Hematopoietic multipotent progenitor cell treated with erythropoietin and hydrocortisone succinate and interleukin-3 and kit ligand, for 15 days (in vitro differentiated cells): ENCODE measurements at places on chromosomes 13 and 19.

- no peak for DNase-seq
Observed at GRCh38 chr19:43759515-43759914, 4.8 kb upstream of the SMG9 start.

DNA sequence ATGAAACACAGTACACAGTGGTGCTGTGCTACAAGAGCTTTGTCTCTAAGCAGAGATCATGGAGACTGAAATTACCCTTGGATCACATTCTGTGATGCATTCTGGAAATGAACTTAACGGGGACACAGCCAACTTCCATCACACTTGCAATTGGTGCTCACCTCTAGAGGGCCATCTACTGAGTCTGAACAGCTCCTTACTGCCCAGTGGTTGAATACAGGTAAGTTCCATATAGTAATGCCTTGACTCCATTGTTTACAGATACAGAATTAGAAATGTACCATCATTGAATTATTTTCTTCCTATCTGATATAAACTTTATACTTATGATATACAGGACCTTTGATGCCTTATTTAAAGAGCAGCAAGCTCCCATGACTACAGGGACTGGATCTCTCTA is 686.4 kb downstream of the PCDH9 start:
- no peak for DNase-seq

DNA sequence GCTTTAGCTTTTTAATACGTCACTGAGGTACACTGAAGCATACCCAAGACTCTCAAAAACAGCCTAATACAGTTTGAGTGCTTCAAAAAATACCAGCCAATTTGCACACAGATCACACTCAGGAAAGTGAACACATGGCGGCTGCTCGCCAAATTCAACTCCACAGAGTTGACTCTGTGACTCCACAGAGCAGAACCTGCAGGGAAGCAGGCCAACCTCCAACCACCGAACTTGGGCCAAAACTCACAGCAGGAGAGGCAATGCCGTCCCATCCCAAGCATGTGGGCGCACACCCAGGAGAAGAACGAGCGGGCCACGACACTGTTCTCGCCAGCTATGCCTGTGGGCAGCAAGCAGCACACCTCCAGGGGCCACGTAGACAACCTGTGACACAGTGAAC is 21.1 kb downstream of the ELL start:
- DNase-seq = no peak

GRCh38 chr13:32409561-32410421 is 18.1 kb downstream of the N4BP2L1 start:
- DNase-seq = no peak

DNA sequence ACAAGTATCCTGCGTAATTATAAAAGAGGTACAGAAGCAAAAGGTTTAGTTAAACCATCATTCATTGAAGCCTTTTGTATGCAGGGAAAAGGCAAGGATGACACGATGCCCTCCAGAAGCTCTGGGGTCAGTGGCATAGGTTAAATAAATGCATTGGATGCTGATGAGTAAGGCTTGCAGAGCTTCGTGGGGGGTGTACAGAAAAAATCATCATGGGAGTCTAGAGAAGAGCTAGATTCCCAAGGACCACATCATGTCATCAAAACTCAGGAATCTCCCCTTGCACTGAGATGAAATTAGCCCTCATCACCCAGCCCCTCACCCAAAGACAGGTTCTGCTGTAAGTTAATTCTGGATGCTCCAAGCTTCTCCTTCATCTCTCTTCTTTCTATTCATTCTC is 8.3 kb downstream of the FPR1 start:
- no peak for DNase-seq

GRCh38 chr13:80547341-80547740 is 206.4 kb upstream of the SPRY2 start:
- DNase-seq = no peak

DNA sequence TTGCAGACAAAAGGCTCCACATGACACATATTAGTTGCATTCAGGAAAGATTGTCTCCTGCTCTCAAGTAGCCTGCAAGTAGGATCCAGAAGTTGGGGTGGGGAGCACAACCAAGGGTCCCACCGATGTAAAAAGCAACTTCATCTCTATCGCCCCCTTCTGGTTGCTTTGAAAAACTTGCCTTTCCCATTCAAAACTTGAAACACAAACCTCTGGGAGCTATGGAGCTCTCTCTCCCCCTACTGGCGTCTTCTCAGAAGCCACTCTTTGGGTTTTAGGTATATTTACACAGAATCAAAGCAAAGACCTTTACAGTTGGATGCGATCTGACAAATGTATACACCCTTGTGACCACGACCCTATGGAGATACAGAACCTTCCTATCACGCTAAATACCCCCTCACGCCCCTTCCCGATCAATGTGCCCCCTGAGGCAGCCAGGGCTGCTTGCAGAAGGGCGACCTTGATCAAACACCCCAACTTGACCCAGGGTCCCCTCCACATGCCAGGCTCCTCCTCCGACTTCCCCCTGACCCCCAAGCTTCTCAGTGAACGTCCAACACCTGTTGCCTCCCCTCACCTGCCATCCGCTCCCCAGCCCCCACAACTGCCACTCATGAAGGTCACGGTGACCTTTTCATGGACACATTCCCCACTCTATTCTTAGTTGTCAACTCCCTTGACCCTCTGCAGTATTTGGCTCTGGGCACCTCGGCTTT is 10.1 kb downstream of the NOSIP start:
- DNase-seq = peak; percentile 91

GRCh38 chr13:103006641-103007426 is 59.4 kb downstream of the SLC10A2 start:
- DNase-seq = no peak

DNA sequence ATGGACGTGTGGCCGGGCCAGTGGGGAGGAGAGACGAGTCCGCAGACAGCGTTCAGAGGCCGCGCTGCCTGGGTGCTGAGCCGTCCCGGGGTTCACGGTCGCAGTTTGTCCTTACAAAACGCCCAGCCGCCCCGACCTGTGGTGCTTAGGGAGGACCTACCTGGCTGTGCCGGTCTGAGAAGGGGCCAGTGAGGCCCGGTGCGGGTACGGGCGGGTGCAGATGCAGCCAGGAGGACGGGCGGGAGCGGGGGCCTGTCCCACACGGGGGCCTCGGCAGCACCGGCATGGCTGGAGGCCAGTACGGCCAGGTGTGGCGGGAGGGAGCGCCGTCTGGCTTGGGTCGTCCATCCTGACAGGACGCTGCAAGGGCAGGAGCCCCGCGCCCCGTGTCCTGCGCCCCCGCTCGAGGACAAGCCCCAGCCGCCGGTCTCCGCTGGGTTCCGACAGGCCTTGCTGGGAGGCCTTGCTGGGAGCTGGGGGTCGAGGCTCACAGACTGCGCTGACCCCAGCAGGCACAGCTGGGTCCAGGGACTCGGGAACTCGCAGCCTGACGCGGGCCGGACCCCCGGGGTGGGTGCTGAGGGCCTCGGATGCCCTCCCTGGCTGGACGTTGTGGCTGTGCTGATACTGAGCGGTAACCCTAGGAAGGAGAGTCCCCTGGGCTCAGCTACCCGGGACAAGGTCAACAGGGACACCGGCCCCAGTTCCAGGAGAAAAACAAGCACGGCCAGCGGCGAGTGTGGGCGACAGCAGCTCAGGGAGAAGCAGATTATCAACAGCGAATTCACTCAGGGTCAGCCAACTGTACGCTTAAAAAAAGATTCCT is 5.3 kb upstream of the PROZ start:
- no peak for DNase-seq

DNA sequence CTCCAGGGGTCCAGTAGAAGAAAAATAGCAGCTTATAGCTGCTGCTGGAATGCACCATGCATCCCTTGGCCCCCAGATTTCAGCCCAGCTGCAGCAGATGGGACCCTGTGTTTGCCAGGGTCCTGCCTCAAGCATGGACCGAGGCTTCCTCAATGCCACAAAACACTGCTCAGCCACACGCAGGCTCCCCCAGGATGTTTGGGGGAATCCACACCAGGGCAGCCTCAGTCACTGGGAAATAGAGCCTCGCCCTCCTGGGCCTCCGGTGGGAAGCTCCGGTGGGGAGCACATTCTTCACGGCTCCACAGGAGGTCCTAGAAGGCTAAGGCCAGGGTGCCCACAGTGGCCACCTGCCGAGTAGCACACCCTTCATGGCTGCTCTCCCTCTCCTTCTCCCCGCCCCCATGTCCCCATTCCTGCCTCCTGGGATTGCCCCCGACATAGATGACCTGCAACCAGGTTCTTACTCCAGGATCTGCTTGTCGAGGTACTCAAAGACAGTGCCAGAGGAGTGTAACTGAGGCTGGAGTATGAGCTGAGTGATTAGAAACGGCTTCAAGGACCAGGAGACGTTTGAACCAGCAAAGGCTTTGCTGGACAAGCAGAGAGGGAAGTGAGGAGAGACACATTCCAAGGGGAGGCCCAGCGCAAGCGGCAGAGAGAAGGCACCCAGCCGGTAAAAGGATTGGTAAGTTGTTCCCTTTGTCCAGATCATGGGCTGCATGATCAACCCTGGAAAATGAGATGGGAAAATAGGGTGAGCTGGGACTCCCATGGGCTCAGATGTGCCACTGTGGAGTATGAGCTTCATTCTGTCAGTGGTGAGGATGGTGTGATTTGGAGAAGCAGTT is 110.7 kb upstream of the UQCRFS1 start:
- no peak for DNase-seq

DNA sequence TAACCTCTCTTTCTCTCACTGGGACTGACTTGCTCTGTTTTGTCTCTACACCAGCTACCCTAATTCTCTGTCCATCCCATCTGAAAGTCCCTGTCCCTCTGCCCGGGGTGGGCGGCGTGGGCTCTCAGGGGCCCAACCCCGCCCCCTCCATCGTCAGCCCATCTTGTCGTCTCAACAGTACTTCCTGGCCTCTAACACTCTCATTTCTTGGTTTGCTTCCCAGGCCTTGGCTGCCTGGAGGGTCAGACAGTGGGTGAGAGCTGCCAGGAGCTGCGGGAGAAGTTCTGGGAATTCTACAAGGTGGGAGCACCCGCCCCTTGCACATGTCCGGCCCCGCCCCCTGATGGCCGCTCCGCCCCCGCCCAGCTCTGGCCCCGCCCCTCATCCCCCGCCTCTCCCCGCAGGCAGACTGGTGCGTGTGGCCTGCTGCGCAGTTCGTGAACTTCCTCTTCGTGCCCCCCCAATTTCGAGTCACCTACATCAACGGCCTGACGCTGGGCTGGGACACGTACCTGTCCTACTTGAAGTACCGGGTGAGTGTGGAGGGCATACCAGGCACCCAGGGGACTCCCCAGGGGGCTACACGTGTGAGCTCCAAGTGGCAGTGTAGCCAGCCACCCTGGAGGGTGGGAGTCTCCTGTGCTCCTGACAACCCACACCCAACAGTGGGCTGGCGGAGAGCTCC is 1.7 kb downstream of the MPV17L2 start:
- DNase-seq = peak; percentile 37

- DNase-seq = no peak
Observed at GRCh38 chr13:96388598-96388997, 298.7 kb downstream of the HS6ST3 start.

DNA sequence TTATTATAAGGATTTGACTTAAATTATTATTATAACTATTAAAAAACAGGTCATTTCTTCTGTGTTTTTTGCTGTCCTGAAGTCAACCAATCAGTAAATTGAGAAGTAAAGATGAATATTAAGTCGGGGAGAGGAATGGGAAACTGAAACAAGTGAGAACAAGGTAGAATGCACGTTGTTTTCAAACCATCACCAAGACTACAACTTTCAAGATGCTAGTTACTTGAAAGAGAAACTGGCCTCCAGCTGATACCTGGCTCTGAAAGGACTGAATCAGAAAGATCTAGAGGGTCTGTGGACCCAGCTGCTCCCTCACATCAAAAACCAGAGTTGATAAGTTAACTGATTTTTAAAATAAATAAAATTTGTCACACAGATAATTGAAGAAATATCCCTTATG is 1301.5 kb upstream of the ATXN8OS start:
- DNase-seq = no peak

GRCh38 chr13:39415008-39415802 is 187.8 kb downstream of the LHFPL6 start:
- DNase-seq = no peak

DNA sequence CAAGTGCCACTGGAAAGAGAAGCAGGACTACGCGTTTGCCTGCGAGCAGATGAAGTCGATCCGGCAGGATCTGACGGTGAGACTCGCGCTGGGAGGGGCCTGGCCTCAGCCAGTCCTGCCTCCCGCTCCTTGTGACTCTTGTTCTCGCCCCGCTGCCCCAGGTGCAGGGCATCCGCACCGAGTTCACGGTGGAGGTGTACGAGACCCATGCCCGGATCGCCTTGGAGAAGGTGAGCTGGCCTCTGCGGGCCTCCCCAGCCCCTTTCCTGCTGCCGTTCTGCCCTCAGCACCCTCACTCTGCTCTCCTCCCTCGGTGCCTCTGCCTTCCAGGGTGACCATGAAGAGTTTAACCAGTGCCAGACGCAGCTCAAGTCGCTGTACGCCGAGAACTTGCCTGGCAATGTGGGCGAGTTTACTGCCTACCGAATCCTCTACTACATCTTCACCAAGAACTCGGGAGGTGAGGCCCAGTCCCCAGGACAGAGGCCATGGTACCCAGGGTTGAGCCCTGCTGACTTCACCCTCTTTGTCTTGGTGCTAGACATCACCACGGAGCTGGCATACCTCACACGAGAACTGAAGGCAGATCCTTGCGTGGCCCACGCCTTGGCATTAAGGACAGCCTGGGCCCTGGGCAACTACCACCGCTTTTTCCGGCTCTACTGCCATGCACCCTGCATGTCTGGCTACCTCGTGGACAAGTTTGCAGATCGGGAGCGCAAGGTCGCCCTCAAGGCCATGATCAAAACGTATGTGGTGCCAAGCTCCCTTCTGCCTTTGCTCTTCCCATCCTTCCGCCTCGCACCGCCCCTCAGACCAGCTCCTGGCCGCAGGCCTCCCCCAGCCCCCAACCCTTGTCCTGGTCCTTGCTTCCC is 5.6 kb downstream of the LENG9 start:
- DNase-seq = no peak

GRCh38 chr13:102597029-102597961 is 509 bp downstream of the TPP2 start:
- peak; percentile 26 for DNase-seq

DNA sequence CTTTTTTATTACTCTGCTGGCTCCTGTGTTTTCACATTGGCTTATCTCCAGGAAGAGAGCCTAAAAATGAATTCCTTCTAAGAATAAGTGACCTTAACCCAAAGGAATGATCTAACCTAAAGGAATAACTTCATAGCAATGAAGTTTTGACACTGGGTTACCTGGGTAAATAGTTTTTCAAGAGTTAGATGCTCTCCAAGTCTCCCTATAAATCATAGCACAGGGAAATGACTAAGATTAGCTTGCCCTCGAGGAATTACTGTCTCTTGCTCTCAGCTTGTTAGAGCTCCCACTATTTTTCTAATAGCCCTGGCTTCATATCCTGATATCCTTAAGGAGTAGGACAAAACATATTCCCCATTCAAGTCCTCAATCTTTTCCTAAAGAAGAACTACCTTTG is 66.3 kb downstream of the SPRY2 start:
- no peak for DNase-seq

GRCh38 chr19:4889034-4889815 is 13.5 kb downstream of the ARRDC5 start:
- DNase-seq = no peak
